Activated CD4-positive, alpha-beta T cell treated with anti-CD3 and anti-CD28 coated beads, Interleukin-2, amount 10 ng/mL, durations not matched to agents 24 days and 14 days (primary cell): ENCODE measurements at places on chromosomes 12 and 14. TPM values are rescaled to one million over a fixed set of nuclear protein-coding genes. Genes with fewer than 3 reads are reported as not detected.

DNA sequence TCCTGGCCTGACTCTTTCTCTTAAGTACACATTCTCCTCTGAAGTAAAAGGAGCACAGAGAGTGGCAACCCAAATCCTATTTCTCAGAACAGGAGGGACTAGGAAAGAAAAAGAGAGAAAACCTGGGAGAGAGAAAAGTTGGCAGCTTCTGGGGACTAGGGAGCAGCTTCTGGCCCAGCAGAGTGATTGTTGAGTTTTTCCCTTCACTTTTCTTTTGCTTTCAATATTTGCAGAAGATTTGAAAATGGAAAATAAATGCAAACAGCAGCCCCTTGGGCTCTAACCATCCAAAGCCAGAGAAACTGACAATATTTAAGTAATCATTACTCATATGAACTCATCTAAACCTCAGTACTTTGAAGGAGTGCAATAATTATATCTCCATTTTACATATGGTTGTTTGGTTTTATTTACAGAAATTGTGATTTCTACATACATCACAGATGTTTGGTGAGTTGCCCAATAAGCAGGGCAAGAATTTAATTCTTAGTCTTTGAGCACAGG is 28.8 kb upstream of the IGF1 start:
- H3K27me3 ChIP-seq = peaks cover 2% of the 10 kb centered on the region
- DNase-seq = no peak
- peaks cover 3% of the 10 kb centered on the region for H3K4me1 ChIP-seq
- no peak overlapping the region for H3K27ac ChIP-seq

DNA sequence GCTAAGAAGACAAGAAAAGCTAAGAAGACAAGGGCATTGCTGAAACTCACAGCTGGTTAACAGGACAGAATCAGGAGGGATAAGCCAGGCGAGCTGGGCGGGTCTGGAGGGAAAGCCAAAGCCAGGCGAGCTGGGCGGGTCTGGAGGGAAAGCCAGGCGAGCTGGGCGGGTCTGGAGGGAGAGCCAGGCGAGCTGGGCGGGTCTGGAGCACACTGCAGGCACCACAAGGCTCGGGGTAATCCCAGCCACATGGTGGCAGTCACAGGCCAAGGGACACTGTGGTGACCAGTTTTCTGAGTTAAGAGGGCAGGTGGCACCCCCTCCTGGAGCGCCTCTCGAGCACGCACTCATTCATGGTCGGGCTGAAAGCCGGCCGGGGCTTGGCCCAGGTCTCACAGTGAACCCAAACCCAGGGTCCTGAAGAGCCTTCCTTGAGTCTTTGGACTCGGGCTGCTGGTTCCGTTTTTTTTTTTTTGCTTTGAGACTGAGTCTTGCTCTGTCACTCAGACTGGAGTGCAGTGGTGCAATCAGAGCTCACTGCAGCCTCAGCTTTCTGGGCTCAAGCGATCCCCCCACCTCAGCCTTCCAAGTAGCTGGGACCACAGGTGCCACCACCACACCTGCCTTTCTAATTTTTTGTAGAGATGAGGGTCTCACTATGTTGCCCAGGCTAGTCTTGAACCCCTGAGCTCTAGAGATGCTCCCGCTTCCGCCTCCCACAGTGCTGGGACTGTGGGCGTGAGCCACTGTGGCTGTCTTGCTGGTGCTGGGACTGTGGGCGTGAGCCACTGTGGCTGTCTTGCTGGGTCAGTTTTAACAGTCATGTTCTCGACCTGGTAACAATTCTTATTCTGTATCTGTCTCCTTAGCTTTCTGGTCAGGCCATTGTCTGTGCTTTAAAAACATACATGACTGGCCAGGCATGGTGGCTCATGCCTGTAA is 40.2 kb downstream of the HSP90AA1 start:
- peaks cover 62% of the 10 kb centered on the region for H3K36me3 ChIP-seq
- peak; percentile 62 for DNase-seq
- no peak overlapping the region for H3K27ac ChIP-seq
- H3K4me1 ChIP-seq = peaks cover 3% of the 10 kb centered on the region
- no peak overlapping the region for H3K4me3 ChIP-seq

DNA sequence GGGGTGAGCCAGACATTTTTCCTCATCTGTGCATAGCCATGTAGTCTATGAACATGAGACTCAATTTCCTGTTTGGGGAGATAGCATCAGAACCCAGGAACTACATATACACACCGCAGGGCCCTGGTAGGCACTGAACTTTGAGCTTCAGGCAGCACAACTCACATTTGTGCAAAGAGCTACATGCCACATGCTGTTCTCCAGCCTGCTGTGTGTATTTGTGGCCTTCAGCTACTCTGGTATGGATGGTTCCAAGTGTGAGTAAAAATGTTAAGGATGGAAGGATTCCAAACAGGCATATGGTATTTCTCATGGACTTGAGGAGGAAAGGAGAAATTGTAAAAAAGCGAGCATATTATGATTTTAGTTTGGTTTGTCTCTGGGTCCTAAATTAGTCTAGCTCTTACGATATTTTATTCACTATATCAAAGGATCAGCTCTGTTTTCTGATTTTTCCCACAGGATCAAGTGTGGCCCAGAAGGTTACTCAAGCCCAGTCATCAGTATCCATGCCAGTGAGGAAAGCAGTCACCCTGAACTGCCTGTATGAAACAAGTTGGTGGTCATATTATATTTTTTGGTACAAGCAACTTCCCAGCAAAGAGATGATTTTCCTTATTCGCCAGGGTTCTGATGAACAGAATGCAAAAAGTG is 422.4 kb upstream of the OR4E1 start:
- no peaks in the 10 kb centered on the region for H3K27me3 ChIP-seq
- peak overlapping the region; percentile 74 for H3K4me3 ChIP-seq
- DNase-seq = peak; percentile 77

DNA sequence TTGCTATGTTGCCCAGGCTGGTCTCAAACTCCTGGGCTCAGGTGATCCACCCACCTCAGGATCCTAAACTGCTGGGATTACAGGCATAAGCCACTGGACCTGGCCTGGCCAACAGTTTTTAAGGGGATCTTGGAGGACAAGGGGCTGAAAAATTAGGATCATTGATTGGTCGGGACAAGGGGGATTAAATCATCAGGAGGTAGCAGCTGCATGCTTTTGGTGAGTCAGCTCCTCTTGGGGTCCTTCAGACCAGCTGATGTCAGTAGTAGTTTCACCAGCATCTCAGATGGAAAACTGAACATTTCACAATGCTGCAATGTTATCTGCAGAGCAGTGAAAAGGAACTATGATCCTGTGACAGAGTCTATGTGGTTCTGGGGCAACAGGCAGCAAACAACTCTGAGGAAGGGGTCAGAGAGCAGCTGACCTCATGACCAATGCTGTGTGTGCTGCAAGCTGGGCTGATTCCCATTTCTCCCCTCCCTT is 6.3 kb downstream of the LRRC74A start:
- H3K4me3 ChIP-seq = no peak overlapping the region
- H3K4me1 ChIP-seq = no peaks in the 10 kb centered on the region
- peaks cover 11% of the 10 kb centered on the region for H3K27me3 ChIP-seq
- no peak overlapping the region for H3K27ac ChIP-seq
- DNase-seq = no peak

GRCh38 chr12:53333289-53333688 is 2.9 kb downstream of the SP7 start:
- peaks cover 49% of the 10 kb centered on the region for H3K27me3 ChIP-seq
- peaks cover 16% of the 10 kb centered on the region for H3K4me1 ChIP-seq
- DNase-seq = no peak
- no peaks in the 10 kb centered on the region for H3K36me3 ChIP-seq
- H3K27ac ChIP-seq = no peak overlapping the region

- no peaks in the 10 kb centered on the region for H3K36me3 ChIP-seq
- H3K4me1 ChIP-seq = no peaks in the 10 kb centered on the region
- H3K27ac ChIP-seq = no peak overlapping the region
- no peak overlapping the region for H3K4me3 ChIP-seq
- no peaks in the 10 kb centered on the region for H3K27me3 ChIP-seq
Observed at GRCh38 chr14:33679461-33680225, 271.2 kb downstream of the EGLN3 start.

DNA sequence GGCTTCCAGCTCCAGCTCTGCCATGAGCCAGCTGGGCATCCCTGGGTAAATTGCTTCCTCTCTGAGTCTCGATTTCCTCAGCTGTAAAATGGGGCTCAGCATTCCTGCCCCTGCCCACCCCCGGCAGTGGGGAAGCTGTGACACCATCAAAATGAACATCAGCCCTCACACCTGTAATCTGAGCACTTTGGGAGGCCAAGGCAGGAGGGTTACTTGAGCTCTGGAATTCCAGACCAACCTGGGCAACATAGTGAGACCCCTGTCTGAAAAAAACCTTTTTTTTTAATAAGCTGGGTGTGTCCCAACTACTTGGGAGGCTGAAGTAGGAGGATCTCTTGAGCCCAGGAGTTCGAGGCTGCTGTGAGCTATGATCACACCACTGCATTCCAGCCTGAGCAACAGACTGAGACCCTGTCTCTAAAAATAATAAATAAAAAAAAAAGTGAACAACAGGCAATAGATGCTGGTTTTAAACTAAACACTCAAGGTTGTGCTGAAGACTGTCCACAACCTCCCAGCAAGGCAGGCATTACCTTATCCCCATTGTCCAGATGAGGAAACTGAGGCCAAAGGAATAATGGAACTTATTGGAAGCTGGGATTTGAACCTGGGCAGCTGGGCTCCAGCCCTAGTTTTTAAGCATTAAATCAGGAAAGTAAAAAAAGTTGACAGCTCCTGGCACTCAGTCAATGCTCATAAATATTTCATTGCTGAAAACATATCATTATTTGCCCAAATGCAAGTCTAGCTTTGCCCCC is 4.3 kb downstream of the TRPV4 start:
- no peak for DNase-seq
- H3K36me3 ChIP-seq = no peaks in the 10 kb centered on the region
- no peak overlapping the region for H3K27ac ChIP-seq

DNA sequence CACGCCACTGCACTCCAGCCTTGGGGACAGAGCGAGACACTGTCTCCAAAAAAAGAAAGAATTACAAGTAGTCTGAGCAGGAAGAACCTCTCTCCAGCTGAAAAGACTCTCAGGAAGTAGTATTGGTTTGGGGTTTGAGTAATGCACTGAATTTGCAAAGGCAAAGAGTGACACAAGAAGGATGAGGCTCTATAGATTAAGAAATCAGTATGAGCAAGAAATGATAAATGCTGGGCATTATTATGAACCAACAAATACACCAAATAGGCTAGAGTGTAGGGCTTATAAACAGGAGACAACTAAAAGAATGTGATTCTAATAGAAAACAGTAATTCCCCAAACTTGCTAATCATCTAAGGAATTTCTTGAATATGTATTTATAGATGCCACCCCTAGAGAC is 2.6 kb upstream of the SLC35E3 start:
- no peaks in the 10 kb centered on the region for H3K27me3 ChIP-seq
- H3K4me1 ChIP-seq = peaks cover 24% of the 10 kb centered on the region
- peak overlapping the region; percentile 54 for H3K27ac ChIP-seq
- peak overlapping the region; percentile 31 for H3K4me3 ChIP-seq
- no peak for DNase-seq
- H3K36me3 ChIP-seq = peaks cover 29% of the 10 kb centered on the region

GRCh38 chr14:32697704-32698103 is 241.0 kb upstream of the NPAS3 start:
- H3K27ac ChIP-seq = no peak overlapping the region
- H3K4me3 ChIP-seq = no peak overlapping the region
- no peaks in the 10 kb centered on the region for H3K36me3 ChIP-seq
- DNase-seq = no peak

DNA sequence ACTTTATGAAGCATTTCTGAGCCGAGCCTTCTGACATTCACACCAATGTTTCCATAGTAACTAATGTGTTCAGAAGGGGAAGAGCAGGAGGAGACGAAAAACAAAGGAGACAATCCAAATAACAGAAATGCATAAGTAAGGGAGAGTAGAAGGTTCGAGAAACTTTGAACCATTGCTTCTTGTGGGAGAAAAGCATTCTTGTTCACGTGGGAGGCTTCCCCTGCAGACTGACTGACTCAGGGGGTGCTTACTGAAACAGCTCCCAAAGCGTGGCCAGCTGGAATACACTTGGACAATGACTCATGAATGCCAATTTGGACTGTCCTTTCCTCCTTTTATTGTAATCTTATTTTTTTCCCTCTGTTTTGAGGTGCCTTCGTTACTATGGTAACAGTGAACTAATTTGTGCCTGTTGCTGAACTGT is 73.9 kb downstream of the NEDD1 start:
- H3K36me3 ChIP-seq = no peaks in the 10 kb centered on the region
- no peak for DNase-seq
- H3K4me1 ChIP-seq = peaks cover 2% of the 10 kb centered on the region

The RFX4 gene
- total RNA-seq = not detected in 2 replicates

The NELL2 gene
- total RNA-seq = 20.0 and 27.5 TPM in 2 replicates

The GNG2 gene
- 104 and 105 TPM in 2 replicates for total RNA-seq

The ACRBP gene
- total RNA-seq = 0.47 and 0.64 TPM in 2 replicates

The CISTR gene
- total RNA-seq = not detected in 2 replicates
